Stimulated activated CD4-positive, alpha-beta T cell treated with anti-CD3 and anti-CD28 coated beads, TNF-alpha, amount 100 ng/mL, for 4 hours (primary cell): ENCODE measurements at places on chromosomes 4 and X.

GRCh38 chr4:144656850-144657249 lies 10.9 kb downstream of the HHIP start:
- DNase-seq, result no peak

GRCh38 chrX:96997196-96997595 lies 113.5 kb downstream of the RPA4 start:
- DNase-seq, result no peak

DNA sequence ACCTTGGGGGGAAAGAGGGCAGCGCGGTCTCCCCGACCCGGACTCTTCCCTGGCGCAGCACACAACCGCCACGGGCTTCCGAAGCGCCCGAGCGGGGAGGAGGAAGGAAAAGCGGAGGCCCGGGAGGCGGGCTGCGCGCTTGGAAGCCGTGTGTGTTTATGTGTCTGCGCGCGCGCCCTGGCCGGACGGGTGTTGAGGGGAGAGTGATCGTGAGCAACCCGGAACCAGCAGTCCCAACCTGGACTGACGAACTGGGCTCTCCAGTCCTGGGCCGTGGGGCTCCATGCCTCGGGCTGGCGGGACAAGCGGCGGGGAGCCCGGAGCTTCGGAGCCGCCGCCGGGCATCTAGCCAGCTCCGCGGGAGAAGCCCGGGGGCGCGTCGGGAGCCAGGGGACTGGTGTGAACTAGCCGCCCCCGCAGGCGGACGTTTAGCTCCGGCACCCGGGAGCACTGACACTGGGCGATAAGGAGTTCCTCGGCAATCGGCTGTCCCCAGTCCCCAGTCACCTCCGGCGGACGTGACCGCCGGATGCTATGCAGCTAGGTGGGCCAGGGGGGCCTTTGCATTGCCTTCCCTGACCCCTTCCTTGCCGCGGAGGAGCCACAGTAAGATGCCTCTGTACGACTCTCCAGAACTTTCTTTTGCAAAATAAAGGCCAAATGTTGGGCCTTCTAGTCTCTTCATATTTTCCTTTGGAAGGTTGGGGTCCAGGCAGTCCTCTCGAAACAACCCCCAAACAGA lies 74.8 kb upstream of the BCOR start:
- DNase-seq, result no peak

DNA sequence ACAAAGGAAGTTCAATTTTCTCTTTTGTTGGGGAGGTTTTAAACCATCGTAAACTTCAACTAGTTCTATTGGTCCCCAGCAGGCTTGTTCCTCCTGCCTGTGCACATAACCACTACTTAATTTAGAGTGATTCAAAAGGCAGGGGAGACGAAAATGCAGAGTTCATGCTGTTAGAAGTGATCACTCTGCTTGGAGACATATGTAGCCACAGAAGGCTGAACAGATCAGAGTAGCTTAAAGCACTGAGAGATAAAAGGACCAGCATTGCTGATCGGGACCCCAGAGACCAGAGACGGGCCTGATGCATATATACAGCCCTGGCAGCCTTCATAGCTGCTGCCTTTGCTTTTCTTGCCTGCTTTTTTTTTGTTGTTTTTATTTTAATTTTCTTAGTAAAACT lies 662.0 kb upstream of the CPEB2 start:
- DNase-seq, result no peak

DNA sequence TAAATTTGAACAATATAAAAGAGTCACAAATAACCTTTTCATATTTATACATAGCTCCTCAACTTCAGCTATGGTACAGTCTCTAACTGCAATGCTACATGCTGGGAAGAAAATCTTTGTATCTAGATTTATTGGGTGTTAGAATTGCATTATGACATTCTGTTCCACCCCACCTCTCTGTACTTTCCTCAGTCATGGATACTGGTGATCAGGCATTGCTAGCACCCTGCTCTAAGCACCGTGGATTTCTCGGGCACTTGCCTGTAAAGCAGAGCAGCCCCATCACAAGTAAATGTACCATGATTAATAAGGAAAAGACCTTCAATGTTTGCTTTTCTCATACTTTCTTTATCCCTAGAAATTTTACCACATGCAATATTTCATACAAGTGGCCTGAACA lies 1028.9 kb upstream of the INTU start:
- no peak for DNase-seq
